ENCODE measurements at places on chromosomes 16 and 17.

DNA sequence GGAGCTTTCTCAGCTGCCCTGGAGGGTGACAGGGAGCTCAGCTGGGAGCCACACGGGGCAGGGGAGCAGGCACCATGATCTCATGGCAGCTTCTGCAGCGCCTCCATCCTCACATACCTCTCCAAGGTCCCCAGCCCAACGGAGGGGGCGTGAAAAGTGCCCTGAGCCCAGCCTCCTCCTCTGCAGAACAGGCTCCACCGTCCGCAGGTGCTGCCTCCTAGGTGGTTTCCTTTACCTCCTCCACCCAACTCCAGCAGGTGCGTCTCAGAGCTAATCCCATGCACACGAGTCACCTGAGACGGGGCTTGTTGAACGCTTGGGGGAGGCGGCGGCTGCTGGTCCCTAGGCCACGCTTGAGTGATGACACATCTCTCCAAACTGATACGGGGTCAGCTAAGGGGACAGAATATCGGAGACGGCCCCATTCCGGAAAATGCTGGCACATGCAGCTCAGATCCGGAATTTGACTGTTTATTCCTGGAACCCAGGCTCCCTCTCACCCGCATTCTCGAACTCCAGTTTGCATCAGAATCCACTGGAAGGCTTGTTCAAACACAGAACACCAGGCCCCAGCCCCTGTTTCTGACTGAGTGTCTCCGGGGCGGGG, 387 bp upstream of the SLC38A8 start:
- DNase-seq, result no peak

DNA sequence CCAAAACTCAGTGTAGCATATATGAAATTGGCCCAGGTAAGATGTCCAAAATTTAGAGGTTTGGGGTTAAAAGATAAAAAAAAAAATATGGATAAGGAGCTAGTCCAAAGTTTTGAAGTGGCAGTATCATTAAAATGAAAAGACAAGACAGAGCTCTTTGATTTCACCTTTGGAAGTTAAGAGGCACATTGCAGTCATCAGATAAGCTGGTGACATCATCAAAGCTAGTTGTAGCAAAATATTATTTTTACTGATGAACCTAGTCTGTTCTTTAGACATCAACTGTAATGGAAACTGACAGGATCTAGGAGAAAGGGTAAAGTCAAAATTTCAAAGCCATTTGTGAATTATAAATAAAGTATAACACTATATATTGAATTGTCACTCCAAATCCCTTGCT, 603.7 kb upstream of the CDH8 start:
- DNase-seq, result no peak

GRCh38 chr16:81293909-81294802, 20.6 kb upstream of the GAN start:
- DNase-seq, result no peak

- DNase-seq, result no peak
Measured at GRCh38 chr17:2309338-2310154, 5.8 kb downstream of the SRR start.
